ENCODE measurements at places on chromosomes 11 and 22.

GRCh38 chr22:16559056-16559955, 33.3 kb downstream of the CCT8L2 start:
- no peak for DNase-seq

DNA sequence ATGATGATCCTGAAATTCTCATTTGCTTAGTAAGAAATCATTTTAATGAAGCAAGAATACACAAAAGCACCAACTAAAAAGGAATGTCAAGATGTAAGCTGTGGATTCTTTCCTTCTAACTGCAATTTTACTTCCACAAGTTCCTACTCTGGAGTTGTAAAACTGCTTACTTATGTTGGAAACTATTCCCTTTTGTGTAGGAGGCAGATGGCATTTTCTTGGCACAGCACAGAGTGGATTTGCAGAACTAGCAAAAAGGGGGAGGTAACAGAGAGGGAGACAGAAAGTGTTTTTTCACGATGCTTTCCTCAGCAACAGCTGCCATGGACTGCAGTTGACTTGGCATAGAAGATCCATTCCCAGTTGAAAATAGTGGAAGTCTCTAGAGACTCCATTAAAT, 1112.0 kb upstream of the RAG2 start:
- DNase-seq = no peak

- DNase-seq = no peak
Observed at GRCh38 chr11:120182372-120182771, 28.5 kb upstream of the OAF start.

DNA sequence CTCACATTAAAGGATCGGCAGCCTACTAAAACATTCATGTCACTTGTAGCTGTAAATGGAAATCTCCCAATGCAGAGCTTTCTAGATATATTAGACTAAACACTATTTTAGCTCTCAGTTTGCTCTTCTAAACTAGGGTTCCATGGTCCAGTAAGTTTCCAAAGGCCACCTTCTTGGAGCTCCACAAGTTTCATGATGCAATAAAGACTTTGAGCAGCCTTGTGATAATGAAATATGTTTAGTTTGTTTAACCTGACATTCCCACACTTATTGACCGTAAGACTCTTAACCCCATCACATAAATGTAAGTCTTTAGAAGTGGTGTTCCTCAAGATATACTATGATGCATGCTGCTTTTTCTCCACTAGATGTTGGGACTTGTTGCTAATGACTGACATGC, 87.7 kb downstream of the TRIM44 start:
- DNase-seq = no peak

DNA sequence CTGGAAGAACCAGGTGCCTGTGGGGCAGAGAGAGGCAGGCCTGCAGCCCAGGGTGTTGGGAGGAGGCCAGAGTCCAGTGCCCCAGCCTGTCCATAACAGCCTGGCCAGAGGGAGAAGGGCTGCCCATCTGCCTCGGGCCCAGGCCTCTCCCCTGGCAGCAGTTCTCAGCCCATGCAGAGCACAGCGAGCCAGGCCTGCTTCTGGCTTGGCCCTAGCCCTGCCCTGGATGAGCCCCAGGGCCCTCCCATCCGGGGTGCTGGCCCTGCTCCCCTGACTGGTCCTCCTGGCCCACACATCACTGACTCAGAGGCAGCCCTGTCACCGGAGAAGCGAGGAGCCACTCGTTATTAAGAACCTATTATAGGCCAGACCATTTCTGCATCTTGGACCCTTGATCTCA, 19.7 kb upstream of the MYRF start:
- DNase-seq = peak; percentile 47
